ENCODE measurements at places on chromosomes 7 and 10.
A peak's percentile ranks its signal among the peaks of the same experiment; 100 is the strongest.

DNA sequence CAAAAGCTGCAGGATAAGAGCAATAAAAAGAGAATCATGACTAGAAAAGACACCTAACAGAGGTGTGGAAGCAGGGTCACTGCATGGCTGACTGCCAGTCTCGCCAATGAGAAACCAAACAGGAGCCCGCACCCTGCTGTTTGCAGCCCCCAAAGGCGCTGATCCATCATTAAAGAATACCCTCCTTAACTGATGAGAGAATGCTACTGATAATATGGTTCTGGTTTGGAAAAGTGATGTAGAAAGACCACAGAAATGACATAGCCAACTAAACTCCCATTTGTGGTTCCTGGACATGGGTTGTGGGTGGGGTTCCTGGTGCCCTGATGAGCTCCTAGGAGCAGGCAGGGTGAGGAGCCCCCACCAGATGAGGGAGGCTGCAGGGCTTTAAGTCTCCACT lies 207.4 kb downstream of the TNS3 start:
- no peak for DNase-seq

GRCh38 chr10:42987575-42987974 lies 89.3 kb upstream of the RET start:
- DNase-seq, result peak; percentile 47

- DNase-seq, result no peak
Measured at GRCh38 chr7:138542183-138542582, 82.1 kb downstream of the TRIM24 start.

GRCh38 chr7:151298765-151299164 lies 42.8 kb upstream of the NUB1 start:
- no peak for DNase-seq

DNA sequence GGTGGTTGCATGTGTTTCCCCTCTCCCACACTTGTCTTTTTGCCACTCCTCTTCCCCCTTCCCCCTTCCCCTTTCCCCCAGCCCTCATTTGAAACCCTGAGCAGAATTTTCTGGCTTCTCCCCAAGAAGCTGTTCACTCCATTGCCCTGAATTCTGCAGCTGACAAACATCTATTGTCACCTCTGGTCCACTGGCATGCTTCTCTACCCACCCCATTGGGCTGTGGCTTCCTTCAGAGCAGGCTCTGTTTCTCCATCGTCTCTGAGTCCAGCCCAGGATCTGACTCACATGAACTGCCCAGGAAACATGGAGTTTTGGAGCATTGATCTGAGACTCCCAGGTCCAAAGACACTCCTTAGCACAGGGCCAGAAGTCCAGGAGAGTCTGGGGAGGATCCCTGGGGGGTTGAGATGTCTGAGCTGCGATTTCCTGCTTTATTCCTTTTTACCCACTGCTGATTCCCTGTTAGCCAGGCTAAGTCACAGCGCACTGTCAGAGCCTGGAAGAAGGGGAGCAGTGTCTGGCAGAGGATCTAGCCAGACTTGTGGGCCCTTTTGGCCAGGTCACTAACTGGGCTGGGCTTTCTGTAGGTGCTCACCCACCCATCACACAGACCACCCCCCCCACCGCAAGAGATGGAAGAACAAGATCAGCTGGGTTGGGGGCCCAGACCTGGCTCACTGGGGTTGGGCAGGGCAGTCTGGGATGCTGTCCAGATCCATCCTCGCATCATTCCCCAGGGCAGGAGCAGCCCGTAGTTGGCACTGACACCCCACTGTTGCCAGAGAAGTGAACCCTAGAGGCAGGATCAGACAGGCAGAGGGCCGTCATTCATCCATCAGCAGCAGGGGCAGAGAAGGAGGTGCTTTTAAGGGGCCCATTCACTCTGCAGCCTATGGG lies 3.5 kb downstream of the CHAT start:
- DNase-seq, result peak; percentile 29

GRCh38 chr7:154912871-154913637 lies 89.9 kb downstream of the PAXIP1 start:
- peak; percentile 29 for DNase-seq

DNA sequence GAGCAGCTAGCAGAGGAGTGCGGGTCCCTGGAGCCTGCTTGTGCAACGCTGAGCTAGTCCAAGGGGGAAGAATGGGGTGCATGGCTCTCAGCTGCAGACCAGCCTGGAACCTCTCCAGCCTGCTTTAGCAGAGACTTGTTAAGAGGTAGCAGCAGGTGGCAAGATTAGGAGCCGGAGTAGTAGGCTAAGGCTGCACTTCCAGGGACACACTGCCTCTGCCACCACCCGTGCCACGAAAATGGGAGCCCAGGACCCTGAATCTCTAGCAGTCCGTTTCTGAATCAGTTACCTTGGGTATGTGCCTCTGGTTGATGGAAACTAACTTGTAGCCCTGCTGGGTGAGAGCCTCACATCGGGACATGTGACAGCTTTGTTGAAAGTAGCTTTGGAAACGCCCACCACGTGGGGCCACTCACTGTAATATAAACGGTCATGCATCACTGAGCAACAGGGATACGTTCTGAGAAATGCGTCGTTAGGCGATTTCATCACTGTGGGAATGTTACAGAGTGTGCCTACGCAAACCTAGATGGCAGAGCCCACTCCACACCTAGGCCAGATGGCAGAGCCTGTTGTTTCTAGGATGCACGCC lies 25.9 kb downstream of the HTRA1 start:
- DNase-seq, result no peak

DNA sequence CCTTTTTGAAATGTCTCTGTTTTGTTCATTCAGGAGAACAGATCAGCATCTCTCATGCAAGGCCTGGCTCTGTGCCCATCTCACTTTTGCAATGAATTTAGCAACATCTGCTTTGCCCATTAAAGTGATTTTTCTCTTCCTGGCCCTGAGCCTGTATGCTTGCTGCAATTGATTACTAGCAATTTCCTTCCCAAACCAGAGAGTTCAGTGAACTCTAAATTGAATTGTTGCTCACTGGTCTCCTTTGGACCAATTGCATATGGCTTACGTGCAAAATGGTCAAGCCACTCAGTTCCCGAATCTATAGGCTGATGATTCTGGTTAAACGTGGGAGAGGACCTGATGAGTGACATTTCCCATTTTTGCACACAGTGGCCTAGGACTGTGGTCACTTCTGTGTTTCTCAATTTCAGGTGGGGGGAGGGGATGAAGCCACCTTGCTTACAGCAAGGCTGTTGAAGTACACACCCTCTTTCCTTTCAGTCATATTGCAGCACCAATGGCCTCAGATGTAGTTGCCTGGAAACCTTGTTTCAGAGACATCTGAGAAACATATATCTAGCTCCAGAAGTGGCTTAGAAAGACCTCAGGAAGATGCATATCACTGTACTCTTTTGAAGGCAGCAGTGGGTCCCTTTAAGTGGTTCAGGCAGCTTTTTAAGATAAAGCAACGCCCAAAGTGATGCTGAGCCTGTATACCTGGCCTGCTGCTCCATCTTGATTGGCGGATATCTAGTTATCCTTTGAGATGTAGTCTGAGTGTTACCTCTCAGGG lies 201.4 kb downstream of the PTEN start:
- DNase-seq, result no peak

DNA sequence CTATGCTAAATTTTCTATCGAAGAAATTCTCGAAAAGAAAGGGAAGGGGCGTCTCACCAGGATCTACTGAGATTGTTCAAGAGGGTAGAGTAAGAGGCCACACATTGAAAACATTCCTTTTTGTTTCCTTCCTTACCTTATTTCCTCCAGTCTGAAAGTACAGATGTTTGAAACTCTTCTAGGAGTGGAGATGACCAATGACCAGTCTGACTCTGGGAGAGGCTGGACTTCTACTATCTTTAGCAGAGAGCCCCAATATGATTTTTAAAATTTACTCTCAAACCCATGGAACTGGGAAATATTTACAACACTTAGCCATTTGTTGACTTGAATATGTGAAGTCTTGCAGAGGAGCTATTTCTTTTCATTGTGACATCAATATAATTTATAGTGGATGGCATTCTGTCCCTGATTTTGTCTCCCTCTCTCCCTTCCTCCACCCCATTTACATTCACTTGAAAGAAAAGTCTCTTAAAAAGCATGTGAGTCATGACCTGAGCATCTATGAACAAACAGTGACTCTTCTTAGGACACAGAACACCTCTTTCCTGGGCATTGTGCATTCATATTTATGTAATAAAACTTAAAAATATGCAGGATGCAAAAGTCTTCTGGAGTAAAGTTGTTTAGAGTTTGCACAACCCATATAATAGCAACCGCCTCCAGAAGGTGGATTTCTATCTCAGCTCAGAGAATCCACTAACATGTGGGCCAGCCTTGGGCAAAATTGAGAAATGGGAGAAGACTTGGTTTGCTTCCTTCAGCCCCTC lies 31.2 kb upstream of the BMPER start:
- no peak for DNase-seq

DNA sequence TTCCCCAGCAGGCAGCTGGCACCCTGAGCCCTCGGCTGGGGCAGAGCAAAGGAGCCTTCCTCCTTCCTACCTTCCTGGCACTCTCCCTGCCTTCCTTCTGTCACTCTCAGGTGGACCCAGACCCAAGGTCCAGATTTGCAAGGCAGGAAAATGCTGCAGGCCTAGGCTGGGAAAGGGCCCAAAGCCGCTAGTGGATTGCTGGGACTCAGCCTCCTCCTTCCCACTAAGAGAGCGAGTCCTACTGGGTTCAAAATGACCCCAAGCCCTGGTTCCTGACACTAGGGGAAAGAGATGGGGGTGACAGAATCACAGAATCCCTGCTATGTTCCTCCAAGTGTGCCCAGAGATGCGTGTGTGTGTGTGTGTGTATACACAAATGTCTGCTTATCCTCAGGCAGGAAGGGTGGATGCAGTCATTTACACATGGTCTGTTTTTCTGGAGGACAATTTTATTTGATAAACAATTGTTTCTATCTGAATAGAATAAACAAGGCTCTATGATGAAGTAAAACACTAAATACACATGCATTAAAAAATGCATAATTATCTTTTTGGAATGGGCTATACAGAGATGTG lies 1.3 kb upstream of the PLAU start:
- DNase-seq, result no peak

- no peak for DNase-seq
Measured at GRCh38 chr10:125881192-125881591, at the start of gene DHX32. Gene DHX32 (minus strand): TSS chr10:125881292. CDS start chr10:125880824, 468 bp downstream.

DNA sequence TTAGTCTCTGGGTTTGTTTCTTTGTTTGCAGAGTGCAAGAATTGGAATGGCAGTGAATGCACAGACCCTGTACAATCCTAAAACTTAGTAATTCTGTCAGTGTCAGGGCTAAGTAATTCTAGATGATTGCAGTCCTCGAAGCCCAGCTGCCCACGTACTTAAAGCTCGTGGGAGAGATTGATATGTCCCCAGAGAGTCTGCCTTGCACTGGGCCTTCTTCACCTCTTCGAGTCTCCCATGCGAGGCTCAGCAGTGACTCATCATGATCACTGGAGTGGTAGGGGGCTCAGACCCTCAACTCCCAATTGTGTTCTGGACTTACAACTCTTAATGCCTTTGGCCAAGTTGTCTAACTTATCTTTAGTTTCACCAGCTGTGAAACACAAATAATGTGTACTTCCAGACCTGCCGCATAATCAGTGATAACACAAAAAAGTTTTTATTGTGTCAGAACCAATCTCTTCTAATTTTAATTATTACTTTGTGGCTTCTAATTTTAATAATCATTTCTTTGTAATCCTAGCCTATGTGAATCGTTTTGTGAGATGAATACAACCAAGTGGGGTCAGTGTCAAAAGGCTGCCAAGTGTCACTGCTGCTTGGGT lies 345.6 kb upstream of the LRGUK start:
- DNase-seq, result no peak

DNA sequence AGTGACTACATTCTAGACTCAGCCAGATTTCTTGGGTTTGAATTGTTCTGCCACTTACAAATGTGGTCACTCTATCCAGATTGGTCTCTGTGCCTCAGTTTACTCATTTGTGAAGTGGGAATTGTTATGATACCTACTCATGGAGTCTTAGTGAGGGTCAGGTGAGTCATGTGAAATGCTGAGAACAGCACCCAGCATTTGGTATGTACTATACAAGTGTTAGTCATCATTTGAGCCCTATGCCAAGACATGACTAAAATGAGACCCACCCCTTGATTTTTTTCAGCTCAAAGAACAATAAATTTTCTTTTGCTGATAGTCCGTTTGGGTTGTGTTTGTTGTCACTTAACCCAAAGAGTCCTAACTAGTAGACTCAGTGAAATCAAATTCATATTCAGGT lies 92.8 kb downstream of the CHN2 start:
- DNase-seq, result no peak

DNA sequence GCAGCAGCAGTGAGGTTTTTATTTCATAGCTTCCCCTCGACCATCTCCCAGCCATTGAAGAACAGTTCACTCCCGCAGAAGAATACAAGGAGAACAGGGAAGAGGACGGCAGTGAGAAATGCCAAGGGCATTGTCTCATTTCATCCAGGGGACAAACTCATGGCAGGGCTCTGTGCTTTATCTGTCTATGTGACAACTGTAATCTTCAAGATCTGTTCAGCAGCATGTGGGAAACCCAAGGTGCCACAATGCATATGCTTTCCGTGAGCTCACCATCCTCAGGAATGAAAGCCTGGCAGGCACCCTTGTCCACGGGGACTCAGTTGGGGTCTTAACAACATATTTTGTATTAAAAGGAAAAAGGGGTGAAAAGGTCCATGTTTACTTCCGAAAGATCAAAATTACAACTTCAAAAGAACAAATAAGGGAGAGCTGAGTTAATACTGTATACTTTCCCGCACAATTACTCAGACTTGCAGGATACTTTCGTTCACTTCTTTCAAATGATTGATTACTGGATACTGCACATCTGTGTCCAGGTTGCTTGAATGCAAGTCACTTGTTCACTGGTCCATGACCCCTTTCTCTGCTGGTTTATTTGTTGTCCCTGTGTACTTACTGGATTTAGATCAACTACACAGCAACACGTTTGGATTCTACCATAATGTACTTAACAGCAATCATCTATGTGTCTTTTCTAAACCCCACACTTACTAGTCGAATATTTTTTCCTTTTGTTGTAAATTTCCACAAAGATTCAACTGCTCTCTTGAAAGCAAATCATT lies 90.1 kb upstream of the ATP6V0A4 start:
- no peak for DNase-seq

DNA sequence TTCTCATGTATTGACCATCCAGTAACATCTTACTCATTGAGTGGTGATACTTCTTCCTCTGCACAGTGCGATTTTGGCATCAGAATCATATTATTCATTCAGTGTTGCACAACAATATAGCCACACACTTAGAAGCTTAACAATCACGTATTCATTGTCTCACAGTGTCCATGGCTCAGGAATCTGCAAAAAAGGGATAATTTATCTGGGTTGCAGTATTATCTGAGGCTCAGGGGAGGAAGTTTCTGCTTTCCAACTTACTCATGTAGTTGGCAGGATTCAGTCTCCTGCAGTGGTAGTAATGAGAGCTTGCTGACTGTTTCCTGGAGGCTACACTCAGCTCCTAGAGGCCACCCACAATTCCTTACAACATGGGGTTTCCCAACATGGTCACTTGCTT lies 803.6 kb downstream of the SORCS1 start:
- no peak for DNase-seq

GRCh38 chr10:50511492-50512213 lies 112.1 kb downstream of the SGMS1 start:
- no peak for DNase-seq

- DNase-seq, result no peak
Measured at GRCh38 chr10:79249186-79250121, 97.8 kb upstream of the PPIF start.

- no peak for DNase-seq
Measured at GRCh38 chr7:120441850-120442249, 168.9 kb downstream of the KCND2 start.
